T-helper 17 cell (primary cell): ENCODE measurements at places on chromosomes 6 and 20.

DNA sequence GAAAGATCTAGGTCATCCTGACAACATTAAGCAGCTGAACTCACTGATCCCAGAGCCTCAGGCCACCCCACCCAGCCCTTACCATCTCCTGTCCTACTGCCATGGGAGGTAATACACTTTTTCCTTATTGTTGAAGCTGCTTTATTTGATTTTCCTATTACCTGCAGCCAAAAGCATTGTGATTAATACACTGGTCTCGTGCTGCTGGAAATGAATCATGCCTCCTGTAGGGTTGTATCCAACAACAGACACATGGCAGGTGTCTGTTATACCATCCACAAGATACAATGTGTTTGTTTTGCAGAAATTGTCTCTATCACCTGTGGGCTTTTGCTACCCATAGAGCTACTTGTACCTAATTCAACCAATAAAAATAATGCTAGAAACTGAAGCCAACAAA, 34.2 kb downstream of the MYLIP start:
- H3K4me3 ChIP-seq, result no peak overlapping the region
- no peak for DNase-seq
- H3K27me3 ChIP-seq, result no peaks in the 10 kb centered on the region
- no peak overlapping the region for H3K27ac ChIP-seq
- peaks cover 11% of the 10 kb centered on the region for H3K4me1 ChIP-seq

GRCh38 chr6:49801525-49801924, 14.4 kb upstream of the PGK2 start:
- no peak overlapping the region for H3K4me3 ChIP-seq
- H3K36me3 ChIP-seq, result no peaks in the 10 kb centered on the region
- H3K27ac ChIP-seq, result no peak overlapping the region
- no peak for DNase-seq
- no peaks in the 10 kb centered on the region for H3K27me3 ChIP-seq

DNA sequence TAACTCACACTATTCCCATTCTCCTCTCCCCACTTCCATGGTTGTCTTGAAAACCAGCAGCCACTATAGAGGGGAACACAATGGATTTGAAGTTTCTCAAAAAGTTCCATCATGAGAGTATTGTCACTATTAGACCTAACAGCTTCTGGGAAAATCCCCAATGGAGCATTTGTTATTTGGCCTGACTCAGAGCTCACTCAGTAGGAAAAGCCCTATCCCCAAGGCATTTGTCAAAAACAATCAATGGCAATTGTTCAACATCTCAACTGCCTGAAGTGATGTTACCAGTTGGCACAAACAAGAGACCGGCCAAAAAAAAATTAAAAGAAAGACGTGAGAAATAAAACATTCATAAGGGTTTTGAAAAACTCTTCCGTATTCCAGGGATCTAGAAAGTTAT, 98.8 kb downstream of the MYLK4 start:
- H3K4me3 ChIP-seq, result no peak overlapping the region
- H3K27ac ChIP-seq, result no peak overlapping the region
- peaks cover 21% of the 10 kb centered on the region for H3K27me3 ChIP-seq
- no peak for DNase-seq
- peaks cover 6% of the 10 kb centered on the region for H3K36me3 ChIP-seq

- H3K27me3 ChIP-seq, result peaks cover 25% of the 10 kb centered on the region
- H3K27ac ChIP-seq, result no peak overlapping the region
- no peaks in the 10 kb centered on the region for H3K36me3 ChIP-seq
- no peak overlapping the region for H3K4me3 ChIP-seq
- DNase-seq, result no peak
- H3K4me1 ChIP-seq, result peaks cover 3% of the 10 kb centered on the region
These were observed 277.5 kb upstream of the MAN1A1 start for GRCh38 chr6:119626884-119627619.

DNA sequence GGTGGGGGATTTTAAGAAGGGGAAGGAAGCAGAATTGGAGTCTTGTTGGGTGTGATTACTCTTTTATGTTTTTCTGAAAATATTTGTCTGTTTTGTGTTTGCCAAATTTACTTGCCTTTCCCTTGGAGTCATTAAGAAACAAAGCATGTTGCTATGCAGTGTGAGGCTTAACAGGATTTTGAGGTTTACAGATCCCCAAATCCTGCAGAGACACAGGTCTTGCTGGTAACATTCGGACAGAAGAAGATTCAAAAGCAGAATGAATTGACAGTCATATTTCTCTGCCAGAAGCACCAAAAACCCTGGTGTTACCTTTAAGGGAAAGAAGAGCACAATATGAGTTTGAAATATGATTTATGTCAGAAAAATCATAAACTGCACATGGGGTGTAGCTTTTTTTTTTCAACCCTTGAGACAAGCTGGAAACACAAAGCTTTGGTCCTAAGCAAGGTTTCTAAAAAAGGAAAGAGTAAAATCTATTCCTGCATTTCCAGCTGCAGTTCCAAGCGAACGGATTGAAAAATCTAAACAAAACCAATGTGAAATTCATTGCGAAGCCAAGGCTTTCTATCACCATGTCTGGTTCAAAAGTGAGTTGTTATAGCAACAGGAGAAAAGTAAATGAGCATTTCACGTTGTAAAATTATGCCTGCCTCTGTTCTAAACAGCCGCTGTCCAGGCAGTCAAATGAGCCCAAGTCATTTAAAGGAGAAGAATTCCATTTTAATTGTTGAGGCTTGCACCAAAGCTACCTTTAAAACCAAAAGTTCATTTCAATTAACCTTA, 358.9 kb upstream of the SASH1 start:
- H3K36me3 ChIP-seq, result no peaks in the 10 kb centered on the region
- no peaks in the 10 kb centered on the region for H3K4me1 ChIP-seq
- DNase-seq, result no peak
- H3K4me3 ChIP-seq, result no peak overlapping the region

- no peak overlapping the region for H3K27ac ChIP-seq
- peaks cover 2% of the 10 kb centered on the region for H3K36me3 ChIP-seq
- no peak overlapping the region for H3K4me3 ChIP-seq
- DNase-seq, result no peak
- H3K27me3 ChIP-seq, result peaks cover 4% of the 10 kb centered on the region
These were observed 143.2 kb upstream of the MLN start for GRCh38 chr6:33947047-33947446.

GRCh38 chr20:44946271-44946852, 13.8 kb downstream of the TOMM34 start:
- H3K27me3 ChIP-seq, result no peaks in the 10 kb centered on the region
- H3K27ac ChIP-seq, result peak overlapping the region; percentile 70
- H3K4me1 ChIP-seq, result peaks cover 12% of the 10 kb centered on the region
- no peak for DNase-seq
- H3K4me3 ChIP-seq, result no peak overlapping the region
- peaks cover 16% of the 10 kb centered on the region for H3K36me3 ChIP-seq

DNA sequence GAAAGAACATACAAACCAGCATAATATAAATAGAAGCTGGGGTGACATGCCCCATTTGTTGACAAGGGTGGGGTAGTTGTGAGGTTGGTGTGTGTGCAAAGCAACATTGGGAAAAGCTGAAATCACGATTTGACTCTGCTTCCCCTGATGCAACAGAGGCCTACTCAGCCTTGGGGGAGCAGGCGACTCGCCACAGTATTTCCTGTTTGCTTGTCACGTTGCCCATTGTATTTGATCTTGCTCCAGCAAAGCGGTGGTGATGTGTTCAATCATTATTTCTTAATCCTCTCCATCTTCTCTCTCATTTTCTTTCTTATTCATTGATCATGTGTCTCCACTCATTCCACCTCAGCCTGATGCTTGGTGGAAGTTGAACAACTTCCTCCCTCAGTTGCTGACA, 165.8 kb upstream of the CITED2 start:
- peak; percentile 27 for DNase-seq
- H3K4me1 ChIP-seq, result peaks cover 46% of the 10 kb centered on the region
- H3K27me3 ChIP-seq, result no peaks in the 10 kb centered on the region

GRCh38 chr6:621931-622330, 35.0 kb downstream of the HUS1B start:
- DNase-seq, result no peak
- H3K36me3 ChIP-seq, result peaks cover 6% of the 10 kb centered on the region
- H3K27me3 ChIP-seq, result no peaks in the 10 kb centered on the region
- peaks cover 14% of the 10 kb centered on the region for H3K4me1 ChIP-seq

GRCh38 chr6:113876695-113877094, 19.6 kb downstream of the MARCKS start:
- peaks cover 2% of the 10 kb centered on the region for H3K36me3 ChIP-seq
- DNase-seq, result no peak
- peaks cover 54% of the 10 kb centered on the region for H3K27me3 ChIP-seq
- peaks cover 5% of the 10 kb centered on the region for H3K4me1 ChIP-seq

DNA sequence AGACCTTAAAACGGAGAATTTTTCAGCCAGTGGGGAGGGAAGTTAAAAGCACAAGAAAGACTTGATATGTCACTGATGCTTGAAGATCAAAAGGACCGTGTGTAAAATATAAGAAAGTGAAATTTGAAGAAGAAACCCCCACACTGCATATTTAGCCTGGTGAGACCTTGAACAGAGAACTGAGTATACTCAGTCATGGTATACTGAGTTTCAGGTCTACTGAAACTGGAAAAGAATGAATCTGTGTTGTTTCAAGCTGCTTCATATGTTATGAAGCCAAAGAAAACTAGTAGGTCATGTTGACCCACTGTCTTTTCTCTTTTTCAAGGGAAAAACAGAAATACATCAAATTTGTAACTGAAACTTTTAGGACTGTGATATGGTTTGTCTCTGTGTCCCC, 443.8 kb upstream of the GJE1 start:
- H3K36me3 ChIP-seq, result no peaks in the 10 kb centered on the region
- no peak for DNase-seq
- H3K27me3 ChIP-seq, result no peaks in the 10 kb centered on the region
- no peaks in the 10 kb centered on the region for H3K4me1 ChIP-seq
- H3K27ac ChIP-seq, result no peak overlapping the region

DNA sequence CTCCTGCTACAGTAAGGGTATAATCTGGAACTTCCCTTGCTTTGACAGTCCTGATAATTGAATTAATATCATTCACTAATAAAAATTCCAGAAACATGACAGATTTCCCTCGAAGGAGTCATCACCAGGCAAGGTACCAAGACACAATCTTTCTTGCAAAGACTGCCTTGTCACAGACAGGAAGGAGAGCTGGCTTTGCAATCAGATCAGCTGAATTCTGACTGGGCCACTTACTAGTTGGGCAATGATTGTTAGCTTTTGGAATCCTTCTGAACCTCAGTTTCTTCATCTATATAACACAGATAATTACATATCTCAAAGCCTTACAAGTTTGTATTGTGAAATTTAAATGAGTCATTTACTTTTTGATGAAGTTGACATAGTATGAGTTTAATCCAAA, 344.2 kb downstream of the RFPL4B start:
- no peak overlapping the region for H3K4me3 ChIP-seq
- no peaks in the 10 kb centered on the region for H3K36me3 ChIP-seq
- no peaks in the 10 kb centered on the region for H3K27me3 ChIP-seq
- DNase-seq, result no peak
- H3K27ac ChIP-seq, result no peak overlapping the region

DNA sequence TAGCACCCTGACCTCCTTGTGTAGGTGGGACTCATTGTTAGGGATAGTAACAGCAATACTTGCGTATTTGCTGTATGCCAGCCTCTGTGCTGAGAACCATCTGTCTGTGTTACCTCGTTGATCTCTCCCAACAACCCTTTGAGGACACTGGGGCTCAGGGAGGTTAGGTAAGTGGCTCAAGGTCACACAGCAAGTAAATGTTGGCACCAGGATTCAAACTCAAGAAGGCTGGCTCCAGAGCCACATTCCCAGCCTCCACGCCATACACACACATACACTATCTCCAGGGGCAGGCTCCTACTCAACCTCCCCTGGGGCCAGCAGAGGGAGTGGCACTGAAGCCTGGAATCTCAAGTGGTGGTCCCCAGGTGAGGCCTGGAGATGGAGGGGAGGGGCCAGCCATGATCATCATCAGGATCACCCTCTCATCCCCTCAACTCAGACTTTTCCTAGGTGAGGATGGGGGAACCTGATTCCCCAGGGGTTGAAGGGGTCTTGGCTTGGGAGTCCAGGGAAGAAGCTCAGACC, 109.4 kb downstream of the DLGAP4 start:
- peaks cover 28% of the 10 kb centered on the region for H3K27me3 ChIP-seq
- H3K4me3 ChIP-seq, result no peak overlapping the region
- DNase-seq, result no peak
- H3K36me3 ChIP-seq, result no peaks in the 10 kb centered on the region
- no peak overlapping the region for H3K27ac ChIP-seq
- H3K4me1 ChIP-seq, result no peaks in the 10 kb centered on the region

GRCh38 chr20:18717062-18717461, 96.5 kb upstream of the SCP2D1 start:
- peaks cover 9% of the 10 kb centered on the region for H3K36me3 ChIP-seq
- no peaks in the 10 kb centered on the region for H3K27me3 ChIP-seq
- no peak overlapping the region for H3K4me3 ChIP-seq
- DNase-seq, result no peak
- peaks cover 13% of the 10 kb centered on the region for H3K4me1 ChIP-seq

GRCh38 chr20:4064144-4064909, 49.0 kb upstream of the RNF24 start:
- no peak overlapping the region for H3K4me3 ChIP-seq
- no peaks in the 10 kb centered on the region for H3K36me3 ChIP-seq
- peaks cover 15% of the 10 kb centered on the region for H3K4me1 ChIP-seq

DNA sequence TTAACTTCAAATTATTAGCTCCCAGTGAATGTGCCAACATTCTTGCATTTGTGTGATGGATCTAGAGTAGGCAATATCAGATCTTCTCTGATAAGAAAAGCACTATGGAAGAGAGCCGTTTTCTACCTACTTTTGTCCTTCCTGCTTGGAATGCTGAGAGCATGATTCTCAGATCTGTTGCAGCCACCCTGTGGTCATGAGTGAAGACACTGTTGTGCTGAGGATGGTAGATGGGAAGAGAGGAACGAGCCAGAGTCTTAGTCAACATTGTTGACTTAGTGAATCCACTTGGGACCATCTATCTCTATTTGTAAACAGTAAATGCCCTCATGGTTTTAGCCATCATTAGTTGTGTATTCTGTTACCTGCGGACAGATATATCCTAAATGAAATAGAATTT, 202.6 kb downstream of the CD109 start:
- no peak overlapping the region for H3K4me3 ChIP-seq
- no peaks in the 10 kb centered on the region for H3K4me1 ChIP-seq
- peaks cover 8% of the 10 kb centered on the region for H3K27me3 ChIP-seq
- H3K36me3 ChIP-seq, result peaks cover 6% of the 10 kb centered on the region
- no peak overlapping the region for H3K27ac ChIP-seq

- no peak for DNase-seq
- no peaks in the 10 kb centered on the region for H3K27me3 ChIP-seq
- peak overlapping the region; percentile 68 for H3K4me3 ChIP-seq
These were observed 37.9 kb downstream of the PREX1 start for GRCh38 chr20:48789781-48790472.

- H3K4me1 ChIP-seq, result peaks cover 52% of the 10 kb centered on the region
- no peaks in the 10 kb centered on the region for H3K27me3 ChIP-seq
- H3K27ac ChIP-seq, result peak overlapping the region; percentile 100
- DNase-seq, result no peak
These were observed 122.9 kb downstream of the NFATC2 start for GRCh38 chr20:51419646-51420045.

GRCh38 chr6:12479881-12480280, 189.7 kb downstream of the EDN1 start:
- no peak overlapping the region for H3K27ac ChIP-seq
- H3K4me1 ChIP-seq, result peaks cover 3% of the 10 kb centered on the region
- H3K36me3 ChIP-seq, result peaks cover 2% of the 10 kb centered on the region
- H3K4me3 ChIP-seq, result no peak overlapping the region
- no peak for DNase-seq

- peak overlapping the region; percentile 86 for H3K27ac ChIP-seq
- no peaks in the 10 kb centered on the region for H3K36me3 ChIP-seq
- H3K4me1 ChIP-seq, result peaks cover 40% of the 10 kb centered on the region
- no peaks in the 10 kb centered on the region for H3K27me3 ChIP-seq
- peak overlapping the region; percentile 33 for H3K4me3 ChIP-seq
These were observed 100.4 kb downstream of the JARID2 start for GRCh38 chr6:15346315-15346714.
